ENCODE measurements at places on chromosomes 3 and 15.

DNA sequence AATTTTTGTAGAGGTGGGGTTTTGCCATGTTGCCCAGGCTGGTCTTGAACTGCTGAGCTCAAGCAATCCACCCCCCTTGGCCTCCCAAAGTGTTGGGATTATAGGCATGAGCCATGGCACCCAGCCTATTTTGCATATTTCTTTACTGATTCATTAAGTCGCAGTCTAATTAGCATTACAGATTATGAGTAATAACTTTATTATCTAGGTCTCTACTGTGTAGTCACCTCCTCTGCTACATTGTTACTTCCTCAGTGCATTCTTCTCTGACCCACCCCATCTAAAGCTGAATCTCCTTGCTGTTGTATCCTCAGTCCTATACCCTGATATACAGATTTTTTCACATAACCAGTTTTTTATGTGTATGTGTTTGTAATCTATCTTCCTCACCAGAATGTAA lies 61.7 kb downstream of the TFDP2 start:
- no peak for DNase-seq

DNA sequence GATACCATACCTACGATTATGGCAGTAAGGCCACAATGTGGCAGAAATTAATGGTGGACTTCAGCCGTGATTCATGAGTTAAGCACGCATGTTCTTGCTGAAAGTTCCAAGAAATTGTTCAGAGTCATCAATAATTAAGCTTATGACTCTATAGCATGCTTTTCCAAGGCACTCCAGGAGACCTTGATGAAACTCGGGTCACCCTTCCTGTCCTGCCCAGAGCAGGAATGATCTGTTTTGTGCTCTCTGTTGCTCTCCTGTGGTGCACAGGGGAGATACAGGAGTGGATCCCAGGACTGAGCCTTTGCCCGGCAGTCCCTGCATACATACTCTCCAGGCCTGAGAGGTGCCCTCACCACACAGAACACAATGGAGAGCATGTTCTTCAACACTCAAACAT lies 141.6 kb upstream of the SLC2A2 start:
- no peak for DNase-seq

GRCh38 chr3:127970966-127971592 lies 56.0 kb downstream of the KBTBD12 start:
- peak; percentile 70 for DNase-seq

GRCh38 chr15:95032156-95032555 lies 800.8 kb downstream of the MCTP2 start:
- no peak for DNase-seq

DNA sequence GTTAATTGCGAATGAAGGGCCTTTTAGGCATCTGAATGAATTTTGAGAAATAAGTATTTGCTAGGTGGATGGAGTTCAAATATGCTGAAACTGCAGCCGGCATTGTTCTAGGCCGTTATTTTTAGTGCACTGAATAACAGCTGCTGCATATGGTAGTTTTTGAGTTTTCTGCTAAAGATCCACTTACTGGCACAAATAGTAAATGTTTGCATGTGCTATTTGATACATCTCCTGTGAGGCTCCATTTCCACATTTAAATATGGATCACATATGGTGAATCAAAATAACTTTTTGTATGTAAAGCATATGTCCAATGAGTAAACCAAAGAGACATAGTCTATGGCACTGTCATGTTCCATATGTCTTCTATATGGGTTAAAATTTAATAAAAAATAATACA lies 56.7 kb upstream of the CNTN4 start:
- DNase-seq, result peak; percentile 8

Measured in NCI-H69 (cell line).